ENCODE measurements at places on chromosomes 5 and 9.

DNA sequence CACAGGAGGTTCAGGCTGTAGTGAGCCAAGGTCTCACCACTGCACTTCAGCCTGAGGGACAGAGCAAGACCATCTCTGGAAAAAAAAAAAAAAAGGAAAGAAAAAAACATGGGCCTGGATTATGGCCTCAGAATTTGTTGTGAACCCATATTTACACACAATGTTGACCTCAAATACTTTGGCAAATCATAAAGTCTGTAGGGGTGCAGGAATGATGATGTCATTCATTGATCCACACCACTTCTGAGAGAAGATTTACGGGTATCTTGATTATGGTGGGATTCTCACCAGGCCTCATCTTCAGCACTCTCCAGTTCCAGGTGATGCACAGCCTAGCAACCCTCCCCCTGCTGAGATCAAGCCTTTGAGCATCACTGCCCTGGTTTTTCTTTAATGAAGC, 156.9 kb downstream of the CDH6 start:
- DNase-seq = no peak

DNA sequence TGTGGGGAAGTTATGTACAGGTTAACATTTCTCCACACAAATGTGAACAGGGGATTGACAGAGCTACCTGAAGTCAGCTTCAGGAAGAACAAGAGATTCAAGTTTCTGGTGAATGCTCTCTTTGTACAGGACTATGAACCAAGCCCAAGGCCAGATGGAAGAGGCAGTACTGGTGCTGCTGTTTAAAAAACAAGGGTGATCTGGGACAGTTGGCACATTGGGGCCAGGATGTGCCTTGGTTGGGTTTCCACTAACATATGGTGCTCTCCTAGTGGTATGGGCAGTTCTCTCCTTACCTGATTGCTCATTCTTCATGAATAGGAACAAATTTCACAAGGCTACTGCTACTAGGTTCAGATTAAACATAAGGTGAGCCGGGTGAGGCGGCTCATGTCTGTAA, 40.0 kb downstream of the MTMR12 start:
- no peak for DNase-seq

GRCh38 chr5:80739898-80740297, 85.1 kb upstream of the DHFR start:
- no peak for DNase-seq

GRCh38 chr5:61766141-61766540, 434.1 kb downstream of the ZSWIM6 start:
- no peak for DNase-seq

- DNase-seq = no peak
These were observed 78.1 kb downstream of the C5orf15 start for GRCh38 chr5:133890314-133890713.

GRCh38 chr9:75651709-75652108, 238.8 kb upstream of the PCSK5 start:
- no peak for DNase-seq

DNA sequence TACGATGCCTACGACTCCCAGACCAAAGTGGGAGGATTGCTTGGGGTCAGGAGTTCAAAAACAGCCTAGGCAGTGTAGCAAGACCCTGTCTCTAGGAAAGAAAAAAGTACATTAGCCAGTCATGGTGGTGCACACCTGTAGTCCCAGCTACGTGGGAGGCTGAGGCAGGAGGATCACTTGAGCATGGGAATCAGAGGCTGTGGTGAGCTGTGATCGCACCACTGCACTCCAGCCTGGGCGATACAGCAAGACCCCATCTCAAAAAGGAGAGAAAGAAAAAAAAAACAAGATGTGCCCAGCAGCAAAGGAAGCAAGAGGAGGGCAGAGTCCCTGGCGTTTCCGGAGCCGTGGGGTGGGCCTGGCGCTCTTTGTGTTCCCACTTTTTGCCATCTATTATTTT, 79.4 kb upstream of the CACNA1B start:
- no peak for DNase-seq

GRCh38 chr5:6244339-6244714, 134.0 kb downstream of the MED10 start:
- DNase-seq = no peak

DNA sequence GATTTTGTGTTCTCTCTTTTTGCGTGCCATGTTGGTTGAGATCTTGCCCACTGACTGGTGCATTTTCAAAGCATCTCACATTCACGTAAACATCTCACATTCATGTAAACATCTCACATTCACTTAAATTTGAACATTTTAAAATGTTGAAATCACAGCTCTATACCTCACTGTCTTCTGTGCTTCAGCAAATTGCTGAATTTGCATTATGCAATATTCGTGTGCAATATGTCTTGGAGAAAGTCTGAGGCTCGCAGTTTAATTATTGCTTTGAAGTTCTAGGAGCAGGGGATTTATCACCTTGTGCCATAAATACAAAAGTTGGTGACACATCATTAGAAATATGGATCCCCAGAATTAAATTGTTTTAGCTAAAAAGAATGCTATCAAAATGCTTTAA, 42.6 kb downstream of the TNFSF15 start:
- no peak for DNase-seq

GRCh38 chr5:84257061-84257460, 127.6 kb downstream of the EDIL3 start:
- DNase-seq = no peak

DNA sequence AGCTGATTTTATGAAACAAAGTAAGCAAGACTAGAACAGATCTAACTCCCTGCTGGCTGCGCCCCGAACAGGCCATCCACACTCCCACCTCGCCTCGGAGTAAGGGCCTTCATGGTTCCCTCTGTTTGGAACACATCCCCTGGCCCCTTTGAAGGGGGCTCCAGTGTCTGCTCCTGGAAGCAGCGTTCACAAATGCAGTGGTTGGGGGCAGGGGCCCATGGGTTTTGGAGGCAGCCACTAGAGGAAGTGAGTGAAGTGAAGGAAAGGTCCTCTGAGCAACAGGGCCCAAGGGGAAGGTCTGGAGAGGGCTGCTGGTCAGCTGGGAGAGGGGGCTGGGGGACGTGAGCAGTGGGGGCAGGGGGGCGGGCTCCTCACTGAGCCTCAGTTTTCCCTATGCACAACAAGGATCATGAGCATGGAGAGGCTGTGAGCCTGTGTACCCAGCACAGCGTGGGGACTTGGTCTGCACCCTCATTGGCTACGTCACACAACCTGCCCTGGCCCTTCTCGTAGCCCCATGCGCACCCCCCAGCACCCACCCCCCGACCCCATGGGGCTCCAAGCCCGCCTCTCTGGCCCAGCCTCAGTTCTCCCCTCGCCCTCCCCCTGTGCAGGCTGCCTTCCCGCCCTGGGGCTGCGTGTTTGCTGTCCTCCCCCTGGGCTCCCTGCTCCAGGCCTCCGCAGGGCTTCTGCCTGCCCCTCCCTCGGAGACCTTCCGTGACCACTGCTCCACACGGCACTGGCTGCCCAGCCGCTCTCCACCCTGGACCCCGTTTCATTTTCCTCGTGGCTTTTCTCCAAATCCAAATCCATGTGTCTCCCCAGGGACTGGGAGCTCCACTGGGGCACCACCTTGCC, 39.5 kb downstream of the RASGEF1C start:
- DNase-seq = no peak

GRCh38 chr5:64644831-64645230, 45.5 kb upstream of the SHISAL2B start:
- DNase-seq = no peak

DNA sequence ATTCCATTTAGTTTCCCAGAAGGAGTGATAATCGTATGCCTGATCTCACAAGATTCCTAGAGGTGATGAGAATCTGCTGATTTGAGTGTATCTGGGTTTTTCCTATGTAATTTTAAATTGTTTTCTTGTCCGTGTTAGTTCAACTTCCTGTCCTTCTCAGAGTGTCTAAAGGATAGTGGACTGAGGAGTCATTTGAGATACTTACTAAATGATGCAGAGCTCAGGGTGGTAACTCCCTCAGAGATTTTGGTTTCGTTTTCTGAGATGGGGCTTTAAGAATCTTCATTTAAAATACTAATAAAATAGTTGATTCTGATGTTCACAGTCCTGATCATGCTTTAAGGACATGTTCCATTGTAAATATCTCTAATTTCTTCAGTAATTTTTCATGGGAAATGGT, 30.3 kb downstream of the MELK start:
- DNase-seq = no peak

- DNase-seq = peak; percentile 47
These were observed 31.7 kb downstream of the GSN start for GRCh38 chr9:121299467-121300282.

GRCh38 chr5:55836191-55836590, 15.0 kb upstream of the IL31RA start:
- DNase-seq = no peak

GRCh38 chr9:2389404-2389803, 232.2 kb upstream of the VLDLR start:
- DNase-seq = no peak

GRCh38 chr5:175893466-175893865, 22.1 kb downstream of the CPLX2 start:
- DNase-seq = no peak

GRCh38 chr9:93028448-93029006, 30.0 kb upstream of the SUSD3 start:
- DNase-seq = no peak

GRCh38 chr5:149264439-149265067, 7.1 kb upstream of the AFAP1L1 start:
- DNase-seq = no peak

DNA sequence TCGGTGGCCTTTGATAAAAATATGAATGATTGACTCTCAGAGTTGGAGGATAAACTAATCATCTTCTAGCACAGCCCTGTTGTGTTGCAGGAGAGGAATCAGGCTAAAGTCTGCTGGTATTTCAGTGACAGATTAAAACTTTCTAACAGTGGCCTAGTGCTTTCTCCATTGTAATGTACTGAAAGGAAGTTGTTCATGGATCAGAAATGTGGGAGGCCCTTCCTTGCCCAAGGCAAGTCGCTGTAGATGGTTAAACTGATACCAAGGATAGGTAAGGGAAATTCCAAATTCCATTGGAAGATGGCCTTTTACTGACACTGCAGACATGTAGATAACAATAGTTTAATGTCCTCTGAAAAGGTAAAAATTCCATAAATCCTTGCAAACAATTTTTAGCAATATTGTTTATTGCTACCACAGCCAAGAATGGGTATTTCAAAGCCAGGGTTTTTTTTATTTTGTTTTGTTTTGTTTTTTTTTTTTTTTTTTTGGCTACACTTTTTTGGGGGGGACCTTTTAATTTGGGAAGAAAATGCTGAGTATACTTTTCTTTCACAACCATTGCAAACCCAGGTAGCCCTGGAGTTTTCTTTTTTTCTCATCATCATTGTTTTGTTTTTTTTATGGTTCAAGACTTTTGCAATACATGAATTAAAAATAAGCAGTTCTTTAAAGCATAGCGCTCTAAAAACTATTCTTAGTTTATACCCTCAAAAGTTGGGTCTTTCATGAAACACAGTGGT, 35.5 kb downstream of the WDR36 start:
- no peak for DNase-seq

DNA sequence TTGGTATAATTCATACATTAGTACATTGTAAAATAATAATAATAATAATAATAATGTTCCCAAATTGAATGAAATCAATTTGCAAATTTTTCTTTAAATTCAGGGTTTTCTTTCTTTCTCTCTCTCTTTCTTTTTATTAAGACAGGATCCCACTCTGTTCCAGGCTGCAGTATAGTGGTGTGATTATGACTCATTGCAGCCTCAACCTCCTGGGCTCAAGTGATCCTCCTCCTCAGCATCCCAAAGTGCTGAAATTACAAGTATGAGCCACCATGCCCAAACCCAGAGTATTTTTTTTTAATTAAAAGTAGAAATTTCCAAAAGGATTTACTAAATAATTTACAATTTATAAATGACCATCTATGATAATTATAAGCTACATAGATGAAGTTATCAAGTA, 117.7 kb downstream of the HOMER1 start:
- no peak for DNase-seq

DNA sequence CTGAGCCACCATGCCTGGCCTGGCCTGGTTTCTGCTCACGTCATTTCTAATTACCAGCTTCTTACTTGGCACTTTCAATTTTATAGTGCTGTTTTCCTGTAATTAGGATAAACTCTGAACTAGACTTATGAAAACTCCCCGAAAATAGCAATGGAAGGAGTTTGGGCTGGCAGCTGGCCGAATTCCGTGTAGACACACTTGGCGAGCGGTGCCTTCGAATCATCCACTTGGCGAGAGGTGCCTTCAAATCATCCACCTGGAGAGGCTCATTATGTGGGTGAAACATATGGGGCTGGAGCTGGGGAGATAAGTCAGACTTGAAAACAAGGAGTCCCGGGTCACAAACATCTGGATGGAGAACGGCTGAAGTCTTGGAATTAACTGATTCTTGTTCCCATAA, 203.7 kb downstream of the ROR2 start:
- DNase-seq = no peak

GRCh38 chr9:81822967-81823366, 105.3 kb upstream of the SPATA31D4 start:
- no peak for DNase-seq

- no peak for DNase-seq
These were observed 19.3 kb downstream of the SLC6A7 start for GRCh38 chr5:150209099-150209635.

- DNase-seq = no peak
These were observed 15.7 kb downstream of the BRD3OS start for GRCh38 chr9:134040781-134041648.

DNA sequence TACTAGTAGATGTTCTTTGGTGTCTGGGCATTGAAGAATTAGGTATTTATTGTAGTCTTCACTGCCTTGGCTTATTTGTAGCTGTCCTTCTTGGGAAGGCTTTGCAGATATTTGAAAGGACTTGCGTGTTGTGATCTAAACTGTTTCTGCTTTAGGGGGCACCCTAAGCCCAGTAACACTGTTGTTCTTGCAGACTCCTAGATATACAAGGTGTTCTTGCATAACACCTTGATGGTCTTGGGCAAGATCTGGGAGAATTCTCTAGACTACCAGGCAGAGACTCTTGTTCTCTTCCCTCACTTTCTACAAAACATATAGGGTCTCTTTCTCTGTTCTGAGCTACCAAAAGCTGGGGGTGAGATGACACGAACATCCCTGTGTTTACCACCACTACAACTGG, 179.1 kb downstream of the FAM170A start:
- no peak for DNase-seq

DNA sequence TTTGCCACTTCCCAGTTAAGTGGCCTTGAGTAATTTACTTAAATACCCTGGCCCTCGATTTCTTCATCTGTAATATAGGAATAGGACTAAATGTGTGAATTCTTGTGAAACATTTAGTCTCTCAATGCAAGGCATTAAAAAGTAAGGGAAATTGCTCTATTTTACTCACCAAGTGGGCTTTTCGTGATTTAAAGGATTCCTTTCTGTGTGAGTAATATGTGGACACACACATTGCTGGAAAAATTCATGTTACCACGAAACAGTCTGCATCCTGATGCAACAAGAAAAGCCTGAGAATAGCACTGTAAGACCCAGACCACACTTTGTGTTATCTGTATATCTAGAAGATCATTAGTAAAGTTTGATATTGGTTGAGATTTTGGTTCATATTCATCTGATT, 1243.0 kb upstream of the CDH9 start:
- no peak for DNase-seq

- DNase-seq = no peak
These were observed 83.8 kb downstream of the TRIO start for GRCh38 chr5:14226992-14227391.

- no peak for DNase-seq
These were observed 2.0 kb upstream of the CEP72 start for GRCh38 chr5:610011-610743.

GRCh38 chr5:7754997-7755596, 95.8 kb downstream of the CFAP90 start:
- DNase-seq = peak; percentile 30

- DNase-seq = no peak
These were observed 29.7 kb upstream of the RNU6ATAC start for GRCh38 chr9:134193912-134194535.

GRCh38 chr9:77521091-77521490, 127.0 kb downstream of the GNA14 start:
- DNase-seq = peak; percentile 58
